ENCODE measurements at places on chromosomes 1 and 21.

DNA sequence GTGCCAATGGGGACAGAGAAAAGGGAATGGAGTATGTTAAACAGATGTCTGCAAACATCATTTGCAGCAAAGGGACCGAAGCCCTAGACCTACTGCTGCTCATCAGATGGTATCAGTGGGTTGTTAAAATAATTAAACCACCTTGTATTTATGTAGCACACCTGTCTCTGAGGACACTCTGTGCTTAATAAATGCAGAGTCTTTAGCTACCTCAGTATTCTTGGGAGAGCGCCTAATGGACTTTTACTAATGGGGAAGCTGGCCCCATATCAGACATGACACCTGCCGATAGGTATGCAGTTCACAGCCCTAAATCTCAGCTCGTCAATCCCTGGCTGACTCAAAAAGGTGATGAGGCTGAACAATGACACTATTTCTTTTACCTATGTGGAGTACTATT, 54.4 kb downstream of the SYT6 start:
- DNase-seq = no peak

GRCh38 chr1:165703648-165704047, 5.3 kb upstream of the ALDH9A1 start:
- DNase-seq = no peak

- no peak for DNase-seq
Measured at GRCh38 chr21:38297871-38298270, 41.1 kb downstream of the KCNJ15 start.

DNA sequence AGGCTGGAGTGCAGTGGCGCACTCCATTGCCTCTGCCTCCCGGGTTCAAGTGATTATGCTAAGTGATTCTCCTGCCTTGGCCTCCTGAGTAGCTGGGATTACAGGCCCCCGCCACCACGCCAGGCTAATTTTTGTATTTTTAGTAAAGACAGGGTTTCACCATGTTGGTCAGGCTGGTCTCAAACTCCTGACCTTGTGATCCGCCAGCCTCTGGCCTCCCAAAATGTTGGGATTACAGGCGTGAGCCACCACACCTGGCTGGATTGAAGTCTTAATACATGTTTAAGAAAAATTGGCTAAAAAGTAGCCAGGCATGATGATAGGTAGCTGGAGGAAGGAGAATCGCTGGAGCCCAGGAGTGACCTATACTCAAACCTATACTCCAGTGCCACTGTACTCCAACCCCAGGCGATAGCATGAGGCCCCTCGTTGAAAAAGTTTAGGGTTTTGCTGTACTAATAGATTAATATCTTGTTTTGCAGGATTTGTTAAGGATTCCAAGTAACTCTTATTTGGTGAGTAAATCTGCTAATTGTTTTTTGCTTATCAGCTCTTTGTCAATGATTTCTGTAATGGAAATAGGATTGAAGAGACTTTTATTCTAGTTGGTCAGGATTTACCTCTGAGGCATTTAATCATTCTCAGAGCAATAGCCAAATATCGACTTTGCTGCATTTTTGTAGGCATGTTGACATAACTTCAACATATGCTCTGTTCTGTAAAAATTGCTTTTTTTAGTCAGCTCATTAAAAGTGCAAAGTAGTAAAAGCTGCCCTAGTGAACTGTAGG, 2.0 kb downstream of the RCC1 start:
- no peak for DNase-seq

- peak; percentile 10 for DNase-seq
Measured at GRCh38 chr1:7418442-7419080, 352.5 kb upstream of the VAMP3 start.

DNA sequence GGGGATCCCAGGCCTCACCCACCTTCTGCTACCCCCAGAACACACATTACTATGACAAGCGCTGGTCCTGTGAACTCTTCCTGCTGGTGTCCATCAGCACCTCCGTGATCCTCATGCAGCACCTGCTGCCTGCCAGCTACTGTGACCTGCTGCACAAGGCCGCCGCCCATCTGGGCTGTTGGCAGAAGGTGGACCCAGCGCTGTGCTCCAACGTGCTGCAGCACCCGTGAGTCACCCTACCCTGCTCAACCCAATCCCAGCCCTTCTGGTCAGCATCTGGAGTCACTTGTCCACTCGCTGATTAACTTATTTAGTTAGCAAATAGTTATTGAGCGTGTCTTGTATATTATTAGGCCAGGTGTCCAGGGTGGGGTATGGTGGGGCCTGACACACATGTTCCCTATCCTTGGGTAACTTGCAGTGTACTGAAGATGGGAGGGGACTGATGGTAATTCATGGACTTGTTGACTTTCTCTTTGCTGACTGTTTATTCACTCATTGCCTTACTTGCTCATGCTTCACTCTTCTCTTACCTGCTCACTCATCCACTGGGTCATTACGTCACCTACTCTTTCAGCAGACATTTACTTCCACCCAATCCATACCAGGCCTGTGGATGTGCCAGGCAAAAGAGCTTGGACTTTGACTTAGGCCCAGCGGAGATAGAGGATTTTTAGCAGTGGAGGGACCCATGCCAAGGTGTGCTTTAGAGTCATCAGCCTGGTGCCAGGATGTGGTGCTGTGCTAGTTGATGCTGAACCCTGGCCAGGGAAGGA, 12.9 kb upstream of the KPNA6 start:
- DNase-seq = no peak

- no peak for DNase-seq
Measured at GRCh38 chr1:38094711-38095290, 48.2 kb upstream of the POU3F1 start.
